Foreskin keratinocyte (primary cell): ENCODE measurements at places on chromosomes 6 and 20. TPM values are rescaled to one million over a fixed set of nuclear protein-coding genes. Genes with fewer than 3 reads are reported as not detected.
A peak's percentile ranks its signal among the peaks of the same experiment; 100 is the strongest.

The COX4I2 gene
- polyA plus RNA-seq, result not detected in 2 replicates

DNA sequence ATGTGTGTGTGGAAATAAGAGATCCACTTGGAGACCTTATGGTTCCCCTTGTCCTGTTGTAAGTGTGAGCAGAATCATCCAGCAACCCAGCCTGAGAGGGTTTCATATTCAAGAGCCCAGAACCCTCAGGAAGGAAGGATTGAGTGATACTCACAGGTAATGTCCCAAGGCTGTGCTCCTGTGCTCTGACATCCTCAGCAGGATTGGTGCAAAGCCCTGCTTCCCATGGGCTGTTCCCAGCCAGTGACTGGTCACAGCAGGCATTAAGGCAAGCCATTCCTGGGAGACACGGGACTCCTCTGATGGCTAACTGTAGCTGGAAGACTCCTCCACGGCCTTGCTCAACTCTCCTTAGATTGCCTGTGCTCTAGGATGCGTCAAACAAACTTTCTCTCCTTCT, 33.8 kb upstream of the HLA-G start:
- DNase-seq, result no peak

DNA sequence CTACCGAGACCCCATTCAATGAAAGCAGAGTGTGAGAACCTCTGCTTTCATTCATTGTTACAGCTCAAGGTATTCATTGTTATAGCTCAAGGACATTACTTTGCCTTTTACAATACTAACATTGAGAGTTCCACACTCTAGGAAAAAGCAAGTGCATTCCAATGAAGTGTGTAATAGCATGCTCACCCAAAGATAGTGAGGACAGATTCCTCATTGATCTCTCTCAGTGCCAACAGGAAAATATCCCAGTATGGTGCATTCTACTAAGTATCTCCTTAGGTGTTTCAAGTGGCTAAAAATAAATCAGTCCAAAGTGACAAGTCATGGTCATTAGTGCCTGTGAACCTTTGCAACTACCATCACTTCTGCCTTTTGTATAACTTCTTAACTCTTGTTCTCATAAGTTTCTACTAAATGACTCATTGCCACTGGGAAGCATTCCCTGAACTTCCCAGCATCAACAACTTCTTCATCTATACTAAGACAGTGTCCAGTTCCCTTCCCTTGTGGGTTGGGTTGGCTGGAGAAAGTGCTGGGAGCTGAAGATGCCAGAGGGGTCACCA, 140.7 kb upstream of the STXBP5 start:
- DNase-seq, result peak; percentile 85

- DNase-seq, result no peak
These were observed 343.0 kb upstream of the ARID1B start for GRCh38 chr6:156434049-156434794.
